Uterus (tissue), 4 donors: ENCODE measurements at places on chromosomes 4 and X. TPM values are rescaled to one million over a fixed set of nuclear protein-coding genes. Genes with fewer than 3 reads are reported as not detected.

- DNase-seq, result no peak
These were observed 362.1 kb downstream of the UNC5C start for GRCh38 chr4:95186666-95187065.

GRCh38 chr4:41887821-41888686 lies 47.2 kb upstream of the TMEM33 start:
- DNase-seq, result no peak

Gene RNF150
- total RNA-seq, result 17.4 TPM

DNA sequence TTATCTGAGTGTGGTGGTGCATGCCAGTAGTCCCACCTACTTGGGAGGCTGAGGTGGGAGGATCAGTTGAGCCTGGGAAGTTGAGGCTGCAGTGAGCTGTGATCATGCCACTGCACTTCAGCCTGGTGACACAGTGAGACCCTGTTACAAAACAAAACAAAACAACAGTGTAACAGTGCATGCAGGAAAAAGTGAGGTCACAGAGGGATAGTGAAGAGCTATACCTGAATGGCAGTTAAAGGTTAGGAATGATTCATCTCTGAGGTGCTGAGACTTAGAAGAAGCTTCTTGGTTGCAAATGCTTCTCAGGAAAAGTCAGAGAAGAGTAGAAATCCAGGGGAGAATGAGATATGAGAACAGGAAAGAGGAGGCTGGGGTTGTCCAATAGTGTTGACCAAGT lies 178.7 kb downstream of the FRAS1 start:
- DNase-seq, result no peak

GRCh38 chr4:7699031-7699430 lies 240.6 kb downstream of the AFAP1 start:
- DNase-seq, result peak; percentile 36

DNA sequence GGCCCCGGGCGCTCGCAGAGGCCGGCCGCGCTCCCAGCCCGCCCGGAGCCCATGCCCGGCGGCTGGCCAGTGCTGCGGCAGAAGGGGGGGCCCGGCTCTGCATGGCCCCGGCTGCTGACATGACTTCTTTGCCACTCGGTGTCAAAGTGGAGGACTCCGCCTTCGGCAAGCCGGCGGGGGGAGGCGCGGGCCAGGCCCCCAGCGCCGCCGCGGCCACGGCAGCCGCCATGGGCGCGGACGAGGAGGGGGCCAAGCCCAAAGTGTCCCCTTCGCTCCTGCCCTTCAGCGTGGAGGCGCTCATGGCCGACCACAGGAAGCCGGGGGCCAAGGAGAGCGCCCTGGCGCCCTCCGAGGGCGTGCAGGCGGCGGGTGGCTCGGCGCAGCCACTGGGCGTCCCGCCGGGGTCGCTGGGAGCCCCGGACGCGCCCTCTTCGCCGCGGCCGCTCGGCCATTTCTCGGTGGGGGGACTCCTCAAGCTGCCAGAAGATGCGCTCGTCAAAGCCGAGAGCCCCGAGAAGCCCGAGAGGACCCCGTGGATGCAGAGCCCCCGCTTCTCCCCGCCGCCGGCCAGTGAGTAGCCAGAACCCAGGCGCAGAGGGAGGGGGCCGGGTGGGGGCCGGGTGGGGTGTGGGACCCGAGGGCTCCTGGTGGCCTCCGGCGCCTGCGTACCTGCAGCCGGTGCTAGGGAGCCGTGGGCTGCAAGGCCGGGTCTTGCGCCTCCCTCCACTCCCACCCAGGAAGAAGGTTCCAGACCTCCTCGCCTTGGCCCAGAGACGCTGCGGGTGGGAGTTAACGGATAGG lies 534 bp downstream of the MSX1 start:
- DNase-seq, result no peak

GRCh38 chr4:186932196-186932595 lies 208.5 kb upstream of the FAT1 start:
- no peak for DNase-seq

- DNase-seq, result no peak
These were observed 115.2 kb downstream of the FAM53A start for GRCh38 chr4:1568855-1569460.

Gene GPAT3
- total RNA-seq, result 3.8 TPM

Gene RAB40A
- 0.88 TPM for total RNA-seq

Gene GAB3
- total RNA-seq, result 34.1 TPM

GRCh38 chrX:133916984-133917722 lies 68.2 kb downstream of the GPC3 start:
- DNase-seq, result no peak

GRCh38 chrX:129116676-129117470 lies 406.4 kb downstream of the SMARCA1 start:
- no peak for DNase-seq

Gene PPP2R2C
- 2.9 TPM for total RNA-seq

Gene CENPVL2
- total RNA-seq, result not detected

Gene COL25A1
- total RNA-seq, result 0.26 TPM

Gene C4orf54
- not detected for total RNA-seq

GRCh38 chr4:83855044-83855443 lies 319.1 kb downstream of the GPAT3 start:
- no peak for DNase-seq

Gene CFP
- total RNA-seq, result 2.0 TPM

DNA sequence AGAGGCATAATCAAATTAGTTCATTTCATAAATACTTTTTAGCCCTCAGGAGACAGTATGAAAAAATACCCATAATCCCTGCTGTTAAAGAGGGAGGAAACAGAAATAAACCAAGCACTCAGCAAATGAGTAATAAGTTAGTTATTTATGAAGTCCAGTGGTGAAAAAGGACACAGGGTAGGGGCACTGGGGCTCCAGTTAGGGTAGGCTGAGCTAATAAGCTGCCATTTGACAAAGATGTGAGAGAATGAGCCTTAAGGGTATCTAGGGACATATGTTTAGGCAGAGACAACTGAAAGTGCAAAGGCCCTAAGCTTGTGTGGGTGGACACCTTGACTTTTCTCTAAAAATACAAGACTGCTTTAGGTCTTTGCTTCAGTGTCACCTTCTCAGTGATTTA lies 94.4 kb downstream of the IL15 start:
- no peak for DNase-seq

Gene SHROOM4
- total RNA-seq, result 18.8 TPM

GRCh38 chr4:13201241-13201640 lies 282.9 kb downstream of the RAB28 start:
- DNase-seq, result no peak
